Activated CD4-positive, alpha-beta memory T cell treated with anti-CD3 and anti-CD28 coated beads, Interleukin-2, amount 10 ng/mL, durations not matched to agents 7 days and 5 days (primary cell): ENCODE measurements at places on chromosomes 16 and 17. TPM values are rescaled to one million over a fixed set of nuclear protein-coding genes. Genes with fewer than 3 reads are reported as not detected.
A peak's percentile ranks its signal among the peaks of the same experiment; 100 is the strongest.

Gene ABAT
- 5.5 TPM for total RNA-seq

Gene RTN4RL1
- 0.35 TPM for total RNA-seq

Gene PRSS8
- total RNA-seq = not detected

Gene SLC4A1
- not detected for total RNA-seq

Gene TMEM100
- not detected for total RNA-seq

Gene MYO15B
- 11.3 TPM for total RNA-seq

DNA sequence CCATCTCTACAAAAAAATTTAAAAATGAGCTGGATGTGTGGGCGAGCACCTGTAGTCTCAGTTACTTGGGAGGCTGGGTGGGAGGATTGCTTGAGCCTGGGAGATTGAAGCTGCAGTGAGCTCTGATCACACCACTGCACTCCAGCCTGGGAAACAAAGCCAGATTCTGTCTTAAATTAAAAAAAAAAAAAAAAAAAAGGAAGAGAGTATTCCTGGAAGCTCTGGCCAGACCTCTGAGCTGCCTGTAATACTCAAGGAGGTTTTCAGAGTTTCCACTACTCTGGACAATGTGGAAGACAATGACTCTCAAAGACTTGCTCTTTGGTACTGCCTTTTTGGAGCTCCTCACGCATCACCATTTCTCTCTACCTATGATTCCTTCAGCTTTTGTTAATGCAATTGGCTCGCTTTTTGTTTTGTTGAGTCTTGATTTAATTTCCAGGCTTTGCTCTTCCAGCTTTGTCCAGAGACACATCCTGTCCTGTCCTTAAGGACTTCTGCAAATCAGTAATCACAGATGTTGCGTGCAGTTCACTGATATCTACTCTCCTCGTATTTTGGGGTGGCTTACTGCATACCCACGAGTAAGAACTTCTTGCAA is 10.8 kb downstream of the CHD9 start:
- peaks cover 67% of the 10 kb centered on the region for H3K4me1 ChIP-seq
- H3K27me3 ChIP-seq = no peaks in the 10 kb centered on the region
- H3K4me3 ChIP-seq = no peak overlapping the region
- H3K27ac ChIP-seq = no peak overlapping the region

GRCh38 chr17:3827124-3827773 is 18.8 kb downstream of the NCBP3 start:
- peaks cover 9% of the 10 kb centered on the region for H3K4me1 ChIP-seq
- H3K4me3 ChIP-seq = no peak overlapping the region
- H3K27ac ChIP-seq = peak overlapping the region; percentile 36
- no peaks in the 10 kb centered on the region for H3K27me3 ChIP-seq
- peak; percentile 76 for DNase-seq

DNA sequence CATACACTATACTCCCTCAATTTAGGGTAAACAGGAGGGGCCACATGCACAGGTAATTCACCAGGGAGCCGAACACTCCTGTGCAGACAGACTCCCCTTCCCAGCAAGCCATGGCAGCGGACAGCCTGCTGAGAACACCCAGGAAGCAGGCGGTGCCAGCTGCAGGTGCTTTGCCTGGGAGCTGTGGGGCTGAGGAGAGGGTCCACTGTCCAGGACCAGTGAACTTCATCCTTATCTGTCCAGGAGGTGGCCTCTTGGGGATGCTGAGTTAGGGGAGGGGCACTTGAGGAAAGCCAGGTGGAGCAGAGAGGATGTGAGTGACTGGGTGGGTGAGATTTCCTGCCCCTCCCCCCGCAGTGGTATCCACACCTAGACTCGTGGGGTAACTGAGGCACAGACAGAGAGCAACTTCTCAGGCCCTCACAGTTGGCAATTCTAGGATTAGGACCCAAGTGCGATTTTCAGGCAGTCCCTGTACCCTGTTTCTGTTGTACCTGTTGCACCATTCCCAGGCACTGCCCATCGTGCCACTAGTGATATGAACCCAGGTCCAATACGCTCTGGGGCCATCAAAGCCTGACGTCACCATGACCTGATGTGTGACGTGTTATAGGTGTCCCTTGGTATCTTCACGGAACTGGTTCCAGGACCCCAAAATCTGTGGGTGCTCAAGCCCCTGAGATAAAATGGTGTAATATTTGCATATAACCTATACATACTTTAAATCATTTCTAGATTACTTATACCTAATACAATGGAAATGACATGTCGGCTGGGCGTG is 1.2 kb downstream of the GRN start:
- peaks cover 30% of the 10 kb centered on the region for H3K4me1 ChIP-seq
- H3K27ac ChIP-seq = peak overlapping the region; percentile 44
- DNase-seq = no peak

DNA sequence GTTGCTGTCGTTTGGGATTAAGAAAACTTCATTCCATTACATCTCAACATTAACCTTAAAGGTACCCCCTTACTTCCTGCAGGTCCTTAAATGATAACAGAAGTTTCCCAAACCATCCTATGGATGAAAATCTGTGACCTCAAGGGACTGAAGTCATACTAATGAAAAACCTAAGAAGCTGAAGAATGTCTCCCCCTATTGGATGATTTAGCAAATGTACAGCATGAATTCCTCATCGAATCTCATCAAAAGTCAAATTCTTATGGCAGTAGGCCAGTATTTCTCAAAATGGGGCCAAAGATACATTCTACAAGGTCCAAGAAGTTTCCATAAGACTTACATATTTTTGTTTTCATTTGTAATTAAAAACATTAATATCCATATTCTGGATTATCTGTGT is 13.5 kb downstream of the SCO1 start:
- H3K4me1 ChIP-seq = peaks cover 5% of the 10 kb centered on the region
- H3K27ac ChIP-seq = no peak overlapping the region
- no peaks in the 10 kb centered on the region for H3K27me3 ChIP-seq

- H3K36me3 ChIP-seq = no peaks in the 10 kb centered on the region
- H3K27me3 ChIP-seq = no peaks in the 10 kb centered on the region
- DNase-seq = no peak
- no peak overlapping the region for H3K4me3 ChIP-seq
- no peak overlapping the region for H3K27ac ChIP-seq
These were observed 63.7 kb upstream of the SIAH1 start for GRCh38 chr16:48448841-48449481.

DNA sequence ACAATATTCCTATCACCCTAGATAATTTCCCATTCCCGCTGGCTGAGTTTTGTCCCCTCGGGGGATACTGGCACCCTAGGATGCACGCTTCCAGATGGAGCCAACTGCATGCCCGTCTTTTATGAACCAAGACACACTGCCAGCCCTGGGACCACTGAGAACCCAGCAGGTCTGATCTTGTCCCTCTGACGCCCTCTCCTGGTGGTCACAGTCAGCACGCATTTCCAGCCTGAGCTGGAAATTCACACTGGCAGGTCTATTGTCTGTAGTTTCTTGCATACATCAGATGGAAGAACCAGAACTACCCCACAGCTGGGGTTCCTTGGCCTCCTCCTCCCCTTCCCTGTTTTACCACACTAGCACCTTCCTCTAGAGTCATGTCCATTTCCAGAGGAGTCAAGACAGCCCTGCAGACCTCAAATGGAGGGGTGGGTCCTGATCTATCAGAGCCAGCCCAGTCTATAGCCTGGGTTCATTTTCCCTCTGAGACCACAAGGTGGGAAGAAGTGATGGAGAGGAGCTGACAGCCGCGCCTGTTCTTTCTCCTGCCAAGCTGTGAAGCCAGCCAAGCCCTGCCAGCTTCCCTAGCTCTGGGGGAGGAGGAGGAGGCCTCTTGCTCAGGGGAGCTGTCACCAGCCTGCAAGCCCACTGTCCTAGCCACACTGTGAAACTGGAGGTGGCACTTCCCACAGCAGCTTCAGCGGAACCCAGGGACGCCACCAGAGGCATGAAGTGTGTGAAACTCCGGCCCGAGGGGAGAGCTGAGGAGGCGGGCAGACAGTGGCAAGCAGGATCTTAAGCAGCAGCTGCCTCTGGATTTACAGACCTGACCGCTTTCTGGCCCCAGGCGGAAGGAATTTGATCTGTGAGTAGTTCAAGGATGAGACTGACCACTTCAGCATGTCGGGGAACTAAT is 29.3 kb downstream of the MXRA7 start:
- no peaks in the 10 kb centered on the region for H3K36me3 ChIP-seq
- peaks cover 6% of the 10 kb centered on the region for H3K27me3 ChIP-seq
- peaks cover 8% of the 10 kb centered on the region for H3K4me1 ChIP-seq
- no peak overlapping the region for H3K27ac ChIP-seq
- H3K4me3 ChIP-seq = no peak overlapping the region
- DNase-seq = peak; percentile 79

- no peak overlapping the region for H3K27ac ChIP-seq
- H3K36me3 ChIP-seq = peaks cover 8% of the 10 kb centered on the region
- no peaks in the 10 kb centered on the region for H3K27me3 ChIP-seq
- H3K4me3 ChIP-seq = no peak overlapping the region
These were observed 226.6 kb downstream of the SPECC1 start for GRCh38 chr17:20235747-20236146.

GRCh38 chr17:33012522-33013033 is 20.9 kb downstream of the SPACA3 start:
- H3K27me3 ChIP-seq = peaks cover 6% of the 10 kb centered on the region
- DNase-seq = no peak
- no peak overlapping the region for H3K4me3 ChIP-seq
- H3K4me1 ChIP-seq = no peaks in the 10 kb centered on the region

GRCh38 chr17:72008236-72008876 is 112.5 kb upstream of the SOX9 start:
- no peak for DNase-seq
- no peaks in the 10 kb centered on the region for H3K36me3 ChIP-seq
- no peak overlapping the region for H3K27ac ChIP-seq
- H3K27me3 ChIP-seq = no peaks in the 10 kb centered on the region
- no peaks in the 10 kb centered on the region for H3K4me1 ChIP-seq

GRCh38 chr17:13920413-13920812 is 148.9 kb upstream of the COX10 start:
- H3K27me3 ChIP-seq = no peaks in the 10 kb centered on the region
- DNase-seq = no peak
- H3K36me3 ChIP-seq = no peaks in the 10 kb centered on the region
- H3K4me3 ChIP-seq = no peak overlapping the region
- H3K27ac ChIP-seq = no peak overlapping the region

- H3K27ac ChIP-seq = no peak overlapping the region
- H3K4me1 ChIP-seq = no peaks in the 10 kb centered on the region
- H3K27me3 ChIP-seq = peaks cover 30% of the 10 kb centered on the region
- DNase-seq = no peak
These were observed 14.7 kb upstream of the ZCCHC14 start for GRCh38 chr16:87507351-87508069.

DNA sequence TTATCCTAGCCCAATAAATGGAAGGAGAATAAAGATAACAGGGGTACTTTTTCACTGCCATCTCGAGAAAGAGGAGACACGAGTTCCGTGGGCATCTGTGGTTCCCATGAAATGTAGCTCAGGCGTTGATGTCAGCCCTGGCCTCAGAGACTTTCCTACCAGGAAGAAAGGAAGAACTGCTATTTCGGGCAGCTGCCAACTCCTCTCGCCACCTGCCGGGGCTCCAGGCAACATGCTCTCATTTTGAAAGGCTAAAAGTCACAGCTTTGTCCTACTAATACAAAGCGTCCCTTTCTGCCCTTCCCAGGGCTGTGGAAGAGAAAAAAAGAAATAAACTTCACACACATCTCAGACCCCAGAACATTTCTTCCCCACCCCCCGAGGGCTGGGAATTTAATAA is 65.8 kb downstream of the DHRS7C start:
- no peak overlapping the region for H3K27ac ChIP-seq
- no peaks in the 10 kb centered on the region for H3K27me3 ChIP-seq
- no peaks in the 10 kb centered on the region for H3K4me1 ChIP-seq
- no peak overlapping the region for H3K4me3 ChIP-seq

DNA sequence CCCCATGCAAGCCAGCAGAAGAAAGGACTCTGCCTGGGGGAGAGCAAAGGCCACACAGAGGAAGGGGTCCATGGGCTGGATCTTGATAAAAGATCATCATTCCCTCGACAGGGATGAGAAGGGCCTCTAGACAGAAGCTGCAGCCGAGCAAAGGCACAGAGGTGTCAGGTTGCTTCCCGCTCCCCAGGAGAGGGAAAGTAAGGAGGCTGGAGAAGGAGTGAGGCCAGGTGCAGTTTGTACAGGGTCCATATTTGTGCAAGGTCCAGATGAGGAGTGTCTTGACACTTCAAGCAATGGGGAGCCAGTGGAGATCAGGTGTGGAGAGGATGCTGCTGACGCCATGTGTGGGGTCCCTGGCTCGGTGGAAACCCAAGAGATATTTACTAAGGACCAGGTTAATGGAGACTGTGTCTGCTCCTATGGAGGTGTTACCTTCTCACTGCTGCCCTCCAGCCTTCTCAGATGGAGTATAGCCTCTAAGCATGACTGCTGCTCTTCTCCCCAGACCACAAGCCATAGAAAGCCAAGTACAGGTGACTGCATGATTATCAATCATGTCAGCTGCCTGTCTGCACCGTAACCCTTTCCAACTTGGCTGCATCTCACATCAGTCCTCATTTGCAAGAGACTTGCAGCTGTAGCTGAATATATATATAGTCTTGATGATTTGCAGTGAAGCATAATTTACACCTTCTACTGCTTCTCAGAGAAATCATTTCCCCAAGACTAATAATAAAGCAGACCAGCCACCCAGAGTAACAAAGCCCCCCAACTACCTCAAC is 21.1 kb downstream of the GAS7 start:
- H3K4me1 ChIP-seq = peaks cover under 1% of the 10 kb centered on the region
- no peak overlapping the region for H3K4me3 ChIP-seq
- H3K36me3 ChIP-seq = no peaks in the 10 kb centered on the region
- no peak overlapping the region for H3K27ac ChIP-seq
- DNase-seq = no peak
- no peaks in the 10 kb centered on the region for H3K27me3 ChIP-seq

- peaks cover 47% of the 10 kb centered on the region for H3K4me1 ChIP-seq
- peaks cover 2% of the 10 kb centered on the region for H3K36me3 ChIP-seq
- H3K27ac ChIP-seq = no peak overlapping the region
- no peak for DNase-seq
These were observed 72.0 kb downstream of the CMIP start for GRCh38 chr16:81516478-81517149.

DNA sequence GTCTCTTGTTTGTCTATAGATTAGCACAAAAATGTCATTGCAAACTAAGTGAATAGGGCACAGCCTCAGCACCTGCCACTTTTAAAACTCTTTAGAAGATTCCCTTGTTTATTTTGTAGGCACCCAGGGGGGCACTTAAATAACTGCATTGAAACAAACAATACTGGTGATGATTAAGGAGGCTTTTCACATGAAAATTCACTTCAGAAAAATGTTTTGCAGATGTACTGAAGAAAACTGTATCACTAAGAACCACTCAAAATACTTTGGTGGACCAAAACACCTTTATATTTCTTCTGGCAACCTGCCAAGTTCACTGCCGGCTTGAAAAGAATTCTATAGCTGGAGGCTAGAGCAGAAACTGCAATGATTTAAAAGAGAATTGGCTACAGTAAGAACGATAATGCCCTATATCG is 281.5 kb downstream of the TOX3 start:
- H3K27me3 ChIP-seq = no peaks in the 10 kb centered on the region
- H3K4me1 ChIP-seq = no peaks in the 10 kb centered on the region
- no peak for DNase-seq
- H3K36me3 ChIP-seq = no peaks in the 10 kb centered on the region
- H3K27ac ChIP-seq = no peak overlapping the region
